ENCODE measurements at places on chromosomes 13 and 19.

GRCh38 chr13:92537471-92537870 is 689.1 kb upstream of the GPC6 start:
- DNase-seq: no peak

DNA sequence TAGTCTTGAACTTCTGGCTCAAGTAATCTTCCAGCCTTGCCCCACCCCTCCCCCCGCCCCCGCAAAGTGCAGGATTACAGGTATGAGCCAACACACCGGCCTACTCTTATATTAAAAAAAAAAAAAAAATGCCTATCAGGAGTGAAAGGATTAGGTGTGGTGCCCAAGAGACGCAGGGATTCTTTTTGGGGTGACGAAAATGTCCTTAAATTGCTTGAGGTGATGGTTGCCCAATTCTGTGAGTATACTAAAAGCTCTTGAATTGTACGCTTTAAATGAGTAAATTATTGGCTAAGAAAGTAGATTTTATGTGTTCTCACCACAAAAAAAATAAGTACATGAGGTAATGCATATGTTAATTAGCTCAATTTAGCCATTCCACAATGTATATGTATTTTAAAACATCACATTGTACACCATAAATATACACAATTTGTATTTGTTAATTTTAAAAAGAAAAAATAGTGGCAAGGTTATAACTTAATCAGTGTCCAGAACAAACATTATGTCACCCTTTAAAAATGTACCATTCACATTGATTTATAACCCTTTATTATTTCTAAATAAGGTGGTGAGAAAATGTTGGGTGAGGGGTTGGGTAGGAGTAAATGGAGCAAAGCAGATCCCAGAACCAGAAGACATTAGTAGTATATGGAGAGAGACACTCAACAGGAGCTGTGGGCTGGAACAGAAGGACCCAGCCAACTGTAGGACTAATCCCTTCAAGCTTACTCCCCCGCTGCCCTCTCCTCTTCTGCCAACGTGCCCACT is 3.9 kb downstream of the IGSF23 start:
- no peak for DNase-seq

- DNase-seq: no peak
Measured at GRCh38 chr19:40585241-40585981, 8.7 kb downstream of the SHKBP1 start.

DNA sequence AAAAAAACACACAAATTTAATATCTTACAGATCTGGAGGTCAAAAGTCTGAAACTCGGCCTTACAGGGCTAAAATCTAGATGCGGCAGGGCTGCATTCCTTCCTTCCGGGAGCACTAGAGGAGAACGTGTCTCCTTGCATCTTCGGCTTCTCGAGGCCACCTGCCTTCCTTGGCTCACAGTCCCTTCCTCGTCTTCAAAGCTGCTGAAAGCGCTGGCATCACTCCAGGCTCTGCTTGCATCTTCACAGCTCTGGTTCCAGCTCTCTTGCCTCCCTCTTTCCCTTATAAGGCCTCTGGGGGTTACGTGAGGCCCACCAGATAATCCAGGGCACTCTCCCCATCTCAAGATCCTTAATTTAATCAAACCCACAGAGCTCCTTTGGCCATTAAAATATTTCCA is 10.5 kb downstream of the XRCC1 start:
- no peak for DNase-seq

DNA sequence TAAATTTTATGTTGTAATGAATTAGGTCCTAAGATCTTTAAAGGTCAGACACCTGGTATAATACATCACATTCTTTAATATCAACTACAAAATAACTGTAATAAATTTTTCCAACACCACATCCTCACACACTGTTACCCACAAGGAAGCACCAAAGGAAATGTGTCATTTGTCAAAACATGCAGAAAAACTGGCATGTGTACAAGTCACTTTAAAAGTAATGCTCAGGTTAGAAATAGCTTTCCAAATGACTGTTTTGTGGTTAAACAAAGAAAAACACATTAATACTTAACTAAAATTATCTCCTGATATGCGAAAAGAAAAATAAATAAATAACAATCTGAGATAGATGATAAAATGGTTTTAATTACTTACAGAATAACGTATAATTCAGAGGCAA is 74.7 kb downstream of the MZT1 start:
- no peak for DNase-seq

Measured in activated CD8-positive, alpha-beta memory T cell treated with anti-CD3 and anti-CD28 coated beads for 48 hours (primary cell).